ENCODE measurements at places on chromosomes 12 and 14.

DNA sequence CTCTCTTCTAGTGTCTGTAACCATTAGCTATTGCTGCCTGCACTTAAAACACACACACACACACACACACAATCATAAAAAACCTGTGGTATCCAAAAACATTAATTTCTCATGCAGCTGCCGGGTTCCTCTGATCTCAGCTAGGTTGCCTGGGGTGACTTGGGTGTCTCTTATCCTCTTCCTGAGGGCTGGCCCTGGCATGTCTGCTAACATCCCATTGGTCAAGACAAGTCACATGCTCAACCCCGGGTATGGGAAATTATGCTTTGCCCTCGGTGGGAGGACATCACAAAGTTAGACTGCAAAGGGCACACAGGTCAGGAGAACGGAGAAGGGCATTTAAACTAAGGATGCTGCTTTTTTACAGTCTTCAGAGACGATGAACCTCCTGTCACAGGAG is 55.7 kb downstream of the TRPV4 start:
- DNase-seq: no peak

GRCh38 chr12:112096667-112097066 is 11.9 kb downstream of the NAA25 start:
- no peak for DNase-seq

- no peak for DNase-seq
Observed at GRCh38 chr14:35034440-35034833, 11.6 kb upstream of the FAM177A1 start.

- no peak for DNase-seq
Observed at GRCh38 chr12:108320507-108321293, 18.4 kb downstream of the CMKLR1 start.

DNA sequence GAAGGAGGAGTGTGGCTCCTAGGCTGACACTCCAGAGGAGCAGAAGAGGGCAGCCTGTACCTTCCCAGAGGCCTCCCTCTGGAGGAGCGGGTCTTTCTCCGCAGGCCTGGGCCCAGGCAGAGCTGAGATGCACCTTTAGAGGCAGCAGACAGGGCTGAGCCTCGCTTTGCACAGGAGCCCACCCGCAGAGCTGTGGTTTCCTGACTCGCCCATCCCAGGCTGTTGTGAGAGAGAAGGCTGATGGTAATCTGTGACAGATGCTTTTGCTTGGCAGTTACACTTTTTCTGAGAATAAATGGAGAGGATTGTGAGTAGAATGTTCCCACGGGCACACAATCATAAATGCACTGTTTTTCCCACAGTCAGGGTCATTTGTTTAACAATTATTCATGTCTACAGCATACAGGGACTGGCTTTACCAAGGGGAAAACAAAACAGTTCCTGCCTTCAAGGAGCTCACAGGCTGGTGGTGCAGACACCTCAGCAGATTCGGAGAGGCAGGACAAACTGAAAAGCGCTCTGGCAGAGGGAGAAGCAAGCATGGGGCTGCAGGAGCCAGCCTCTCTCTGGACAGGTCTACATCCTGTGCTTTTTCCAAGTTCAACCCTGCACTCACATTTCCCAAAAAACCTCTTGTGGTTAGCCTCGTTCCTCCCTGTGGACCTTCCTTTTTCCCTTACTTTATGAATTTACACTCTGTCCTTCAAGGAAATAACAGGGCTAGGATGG is 13.9 kb downstream of the EVL start:
- DNase-seq: peak; percentile 25

DNA sequence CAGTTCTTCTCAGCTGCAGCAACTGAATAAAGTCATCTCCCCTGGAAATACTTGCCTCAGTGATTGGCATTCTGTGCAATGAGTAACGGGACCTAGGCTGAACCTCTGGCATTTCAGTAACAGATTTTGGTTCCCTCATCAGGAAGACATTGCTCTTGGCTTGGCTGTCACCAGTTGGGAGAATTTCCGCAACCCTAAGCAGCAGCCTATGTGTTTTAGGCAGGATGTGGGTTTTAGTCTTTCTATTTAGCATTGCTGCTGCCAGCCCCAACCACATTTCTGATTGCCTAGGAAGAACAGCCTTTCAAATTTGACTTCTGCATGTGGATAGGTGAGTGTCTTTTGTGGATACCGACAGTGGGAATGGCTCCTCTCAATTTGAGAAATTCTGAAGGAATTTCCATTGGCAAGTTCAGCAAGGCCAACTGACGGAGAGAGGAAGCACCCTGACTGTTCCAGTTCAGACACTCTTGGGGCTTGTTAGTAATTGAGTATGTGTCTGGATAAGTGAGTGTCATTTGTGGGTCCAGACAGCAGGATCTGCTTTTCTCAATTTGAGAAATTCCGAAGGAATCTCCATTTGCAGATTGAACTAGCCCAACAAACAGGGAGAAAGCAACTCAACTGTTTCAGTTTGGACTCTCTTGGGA is 19.0 kb upstream of the CLEC2A start:
- DNase-seq: no peak

DNA sequence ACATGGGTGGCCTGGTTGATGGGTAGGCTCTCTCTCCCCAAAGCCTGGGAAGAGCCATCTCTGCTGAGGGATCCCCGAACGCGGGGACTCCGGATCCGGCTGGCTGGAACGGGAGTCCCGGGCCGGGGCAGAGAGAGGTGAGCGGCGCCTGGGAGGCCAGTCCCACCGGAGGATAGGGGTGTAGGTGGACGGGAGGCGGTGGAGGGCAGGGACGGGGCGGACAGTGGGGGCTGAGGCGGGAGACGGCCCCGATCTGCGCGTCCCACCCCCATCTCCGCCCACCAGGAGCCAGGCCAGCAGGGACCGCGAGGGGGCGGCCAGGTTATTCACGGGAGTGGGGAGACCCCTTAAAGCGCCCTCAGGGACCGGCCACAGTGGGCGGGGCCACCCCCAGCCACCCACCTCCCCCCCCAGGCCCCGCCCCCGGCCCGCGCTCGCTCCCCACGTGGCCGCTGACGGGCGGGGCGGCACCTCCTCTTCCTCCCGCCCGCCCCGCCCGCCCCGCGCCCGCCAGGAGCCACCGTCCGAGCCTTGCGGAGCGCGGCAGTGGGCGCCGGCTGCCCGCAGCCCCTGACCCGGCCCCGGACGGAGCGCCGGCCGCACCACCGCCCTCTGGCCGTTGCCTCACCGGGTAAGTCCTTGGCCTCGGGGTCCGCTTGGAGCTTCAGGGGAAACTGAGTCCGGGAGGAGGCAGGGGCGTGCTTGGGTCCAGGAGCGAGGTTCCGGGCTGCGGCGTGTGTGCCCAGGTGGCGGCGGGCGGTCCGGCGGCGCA is at the start of gene INF2:
Gene INF2, plus strand, starts transcription at position 510 of the 772 bp plus-strand sequence. CDS start 11,748 bp downstream, outside the sequence.
- peak; percentile 42 for DNase-seq

DNA sequence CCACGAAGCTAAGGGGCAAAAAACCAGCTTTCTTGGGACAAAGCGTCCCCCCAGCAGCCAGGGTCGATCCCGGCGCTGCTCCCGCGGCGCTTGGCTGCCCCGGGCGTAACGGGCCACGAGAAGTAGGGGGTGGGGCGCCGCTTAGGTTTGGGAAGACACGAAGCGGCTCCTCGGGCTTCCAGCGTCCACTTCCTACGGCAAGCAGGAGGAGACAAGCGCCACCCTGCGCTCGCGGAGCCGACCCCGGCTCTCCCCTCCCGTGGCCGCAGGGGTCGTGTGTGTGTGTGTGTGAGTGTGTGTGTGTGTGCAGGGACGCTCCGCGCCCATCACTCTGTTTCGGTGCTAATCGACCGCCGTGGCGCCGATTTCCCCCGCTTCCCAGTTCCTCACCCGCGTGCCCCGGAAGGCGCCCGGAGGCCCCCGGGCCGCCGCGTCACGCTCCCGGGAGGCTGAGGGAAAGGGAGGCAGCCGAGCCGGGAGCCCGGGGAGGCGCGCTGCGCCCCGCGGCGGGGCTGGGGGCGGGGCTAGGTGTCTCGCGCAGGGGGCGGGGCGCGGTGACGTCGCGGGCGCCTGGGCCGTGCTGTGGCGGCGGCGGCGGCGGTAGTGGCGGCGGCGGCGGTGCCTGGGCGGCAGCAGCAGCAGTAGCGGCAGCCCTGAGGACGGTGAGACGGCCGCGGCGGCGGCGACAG is at the start of gene ERC1:
Gene ERC1, plus strand, starts transcription at position 563 of the 689 bp plus-strand sequence. CDS start 36,681 bp downstream, outside the sequence.
- peak; percentile 79 for DNase-seq

DNA sequence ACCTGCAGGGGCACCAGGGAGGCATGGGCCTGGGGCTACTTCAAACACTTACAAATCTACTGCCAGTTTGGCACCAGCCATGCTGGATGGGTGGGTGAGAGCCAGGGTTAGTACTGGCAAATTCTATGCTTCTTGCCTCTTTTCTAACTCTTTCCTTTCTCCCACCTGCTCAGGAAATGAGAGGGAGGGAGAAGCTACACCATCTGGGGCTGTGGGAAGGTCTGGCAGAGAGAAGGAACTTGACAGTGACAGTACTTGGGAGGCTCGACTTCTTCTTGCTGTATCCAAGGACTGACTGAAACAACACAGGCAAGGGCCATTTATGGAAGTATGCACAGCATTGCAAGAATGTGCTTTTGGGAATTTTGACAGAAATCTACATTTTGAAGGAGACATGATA is 149.6 kb upstream of the DYRK2 start:
- no peak for DNase-seq

All from DMS79 treated with DMSO at 0.1 percent for 48 hours (cell line).